ENCODE measurements at places on chromosomes 6 and 20.

- no peak for DNase-seq
Measured at GRCh38 chr6:136506124-136506799, 44.0 kb downstream of the MAP7 start.

- no peak for DNase-seq
Measured at GRCh38 chr20:62501801-62502495, 26.2 kb upstream of the GATA5 start.

- DNase-seq, result no peak
Measured at GRCh38 chr6:1262704-1263038, 49.2 kb upstream of the FOXQ1 start.

- DNase-seq, result no peak
Measured at GRCh38 chr20:55456316-55456940, 548.9 kb downstream of the CBLN4 start.

DNA sequence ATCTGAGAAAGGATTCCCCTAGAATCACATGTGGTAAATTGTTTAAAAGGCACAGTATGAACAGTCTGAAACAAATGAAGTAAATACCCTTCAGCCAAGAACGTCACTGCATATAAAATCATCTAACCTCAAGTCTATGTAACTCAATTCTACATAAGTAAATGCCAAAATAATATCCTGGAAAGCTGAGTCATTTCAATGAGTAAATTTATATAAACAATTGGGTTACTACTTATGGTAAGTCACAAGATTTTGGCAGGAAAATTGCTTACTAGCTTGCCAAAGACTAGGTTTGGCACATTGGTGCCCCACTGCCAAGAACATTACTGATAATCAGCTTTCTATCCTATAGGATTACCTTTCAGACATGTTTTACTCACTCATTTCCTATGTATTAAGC is 8.4 kb downstream of the GMDS start:
- no peak for DNase-seq

GRCh38 chr20:38001981-38002380 is 31.3 kb downstream of the TTI1 start:
- DNase-seq, result no peak

DNA sequence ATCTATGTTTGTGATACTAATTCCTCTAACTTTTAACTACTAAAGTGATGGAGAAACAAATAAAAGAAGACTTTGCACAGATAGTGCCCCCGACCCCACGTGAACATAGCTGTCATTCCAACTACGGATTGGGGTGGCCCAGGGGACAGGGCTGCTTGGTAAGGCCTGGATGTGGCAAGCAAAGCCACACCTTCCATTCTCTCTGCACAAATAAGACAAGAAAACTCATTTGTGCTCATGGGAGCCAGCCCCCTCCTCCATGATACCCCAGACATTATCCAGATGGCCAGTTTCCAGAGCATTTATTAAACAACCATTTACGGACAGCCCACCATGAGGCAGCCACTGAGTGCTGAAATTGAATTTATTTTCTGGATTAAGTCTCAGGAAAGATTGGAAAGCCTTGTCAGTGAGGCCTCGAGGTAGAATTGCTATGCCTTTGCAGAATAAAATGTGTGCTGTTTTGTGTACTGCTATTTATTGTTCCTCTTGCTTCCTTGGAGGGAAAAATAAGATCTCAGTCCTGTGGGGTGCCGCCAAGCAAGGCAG is 151.2 kb downstream of the UNC5CL start:
- DNase-seq, result no peak

- DNase-seq, result no peak
Measured at GRCh38 chr6:114040871-114041270, 69.9 kb upstream of the HDAC2 start.

DNA sequence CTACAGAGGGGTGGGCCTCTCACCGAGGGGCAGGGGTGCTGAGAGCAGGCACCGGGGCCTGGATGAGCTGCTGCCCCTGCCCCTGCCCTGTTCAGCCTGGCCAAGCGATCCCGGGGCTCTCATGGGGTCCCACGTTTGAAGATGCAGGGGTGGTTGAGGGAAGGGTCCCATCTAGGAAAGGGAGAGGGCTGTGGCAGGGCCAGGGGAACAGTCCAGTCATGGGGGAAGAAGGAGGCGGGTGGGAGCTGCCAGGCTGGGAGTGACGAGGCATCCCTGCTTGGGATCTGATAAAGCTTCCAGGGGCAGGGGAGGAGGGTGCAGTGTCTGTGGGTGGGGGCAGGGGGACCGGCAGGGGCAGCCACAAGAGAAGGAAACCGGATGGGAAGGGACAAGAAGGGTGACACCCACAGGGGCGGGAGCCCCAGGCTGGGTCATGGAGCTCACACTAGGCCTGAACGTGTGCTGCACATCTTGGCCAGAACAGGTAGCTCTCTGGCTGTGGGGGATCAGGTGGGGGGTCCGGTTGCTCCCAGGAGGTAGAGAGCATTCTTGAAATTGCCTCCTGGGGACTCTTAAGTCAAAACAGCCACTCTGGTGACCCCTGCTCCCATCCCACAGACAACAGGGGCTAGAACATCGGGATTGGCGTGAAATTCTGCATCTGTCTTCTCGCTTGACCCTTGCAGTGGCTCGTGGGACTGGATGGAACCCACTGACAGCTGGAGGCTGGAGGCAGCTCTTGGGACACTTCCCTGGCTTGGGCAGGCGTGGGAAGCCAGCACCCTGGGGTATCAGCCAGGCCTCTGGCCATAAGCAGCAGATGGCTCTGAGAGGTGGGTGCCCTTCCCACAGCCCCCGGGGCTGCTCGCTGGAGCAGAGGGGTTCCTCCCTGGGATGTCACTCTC is 58.0 kb upstream of the GATA5 start:
- DNase-seq, result no peak

DNA sequence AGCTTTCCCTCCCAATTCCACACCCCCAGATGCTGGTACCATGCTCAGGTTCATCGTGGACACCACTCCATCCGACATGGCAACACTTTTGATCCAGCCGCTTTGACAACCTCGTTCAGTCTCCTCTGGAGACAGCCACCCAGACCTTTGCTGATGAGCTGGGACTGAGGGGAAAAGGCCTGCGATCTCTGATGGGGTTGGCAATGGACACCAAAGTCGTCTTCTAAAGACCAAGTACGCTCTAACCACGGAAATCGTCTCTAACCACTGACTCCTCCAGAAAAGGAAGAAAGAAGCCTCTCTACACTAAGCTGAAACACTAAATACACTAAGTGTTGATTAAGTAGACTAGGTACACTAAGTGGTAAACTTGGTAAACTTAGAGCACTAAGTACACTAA is 26.1 kb upstream of the HLA-E start:
- no peak for DNase-seq

DNA sequence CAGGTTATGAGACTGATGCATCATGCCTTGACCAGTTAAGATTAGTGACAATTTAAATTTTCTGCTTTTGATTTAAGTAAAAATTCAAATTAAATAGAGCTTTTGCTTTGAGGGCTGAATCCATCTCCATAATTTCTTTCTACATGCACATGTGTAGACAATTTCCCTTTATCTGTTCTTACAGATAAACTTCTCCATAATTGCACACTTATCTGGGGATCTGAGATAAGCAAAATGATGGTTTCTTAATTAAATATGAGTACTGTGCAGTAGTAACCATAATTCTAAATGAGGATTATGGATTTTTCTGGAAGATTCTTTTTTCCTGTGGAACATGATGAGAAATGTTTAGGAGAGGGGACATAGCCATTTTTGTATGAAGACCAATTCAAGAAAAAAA is 44.7 kb downstream of the ZFAND3 start:
- no peak for DNase-seq

DNA sequence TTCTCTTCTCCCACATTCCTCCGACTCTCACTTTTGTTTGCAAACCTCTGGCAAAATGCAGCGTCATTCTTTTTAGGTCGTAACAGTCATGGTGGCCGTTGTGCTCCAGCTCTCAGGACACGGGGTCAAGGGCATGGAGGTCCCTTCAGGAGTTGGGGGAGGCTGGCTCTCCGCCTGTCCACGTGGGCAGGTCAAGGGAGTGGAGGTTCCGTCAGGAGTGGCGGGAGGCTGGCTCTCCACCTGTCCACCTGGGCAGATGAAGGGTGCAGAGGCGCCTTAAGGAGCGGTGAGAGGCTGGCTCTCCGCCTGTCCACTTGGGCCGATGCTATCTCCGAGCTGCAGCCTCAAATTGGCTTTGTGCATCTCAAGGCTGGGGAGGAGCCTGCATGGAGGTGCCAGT is 98.0 kb downstream of the ERMARD start:
- no peak for DNase-seq

- DNase-seq, result no peak
Measured at GRCh38 chr20:39004508-39004907, 42.4 kb downstream of the DHX35 start.

DNA sequence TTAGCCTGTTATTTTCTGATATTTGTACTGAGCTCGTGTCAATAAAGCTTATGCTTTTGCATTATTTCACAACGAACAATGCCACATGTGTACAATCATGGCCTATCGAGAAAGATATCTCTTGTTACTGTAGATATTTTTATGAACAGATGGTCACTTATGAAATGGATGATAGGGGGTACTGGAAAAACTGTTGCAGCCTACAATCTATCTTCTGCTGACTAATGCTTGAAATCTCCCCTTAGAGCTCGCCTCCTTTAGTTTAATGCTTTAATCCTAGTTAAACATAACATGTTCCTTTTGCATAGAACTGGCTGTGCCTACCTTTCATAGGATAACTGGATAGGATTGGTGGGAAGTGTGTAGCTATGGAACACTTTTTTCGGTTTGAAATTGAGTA is 296.2 kb downstream of the FARS2 start:
- DNase-seq, result no peak

GRCh38 chr6:70234561-70235236 is 68.2 kb downstream of the COL9A1 start:
- DNase-seq, result no peak

DNA sequence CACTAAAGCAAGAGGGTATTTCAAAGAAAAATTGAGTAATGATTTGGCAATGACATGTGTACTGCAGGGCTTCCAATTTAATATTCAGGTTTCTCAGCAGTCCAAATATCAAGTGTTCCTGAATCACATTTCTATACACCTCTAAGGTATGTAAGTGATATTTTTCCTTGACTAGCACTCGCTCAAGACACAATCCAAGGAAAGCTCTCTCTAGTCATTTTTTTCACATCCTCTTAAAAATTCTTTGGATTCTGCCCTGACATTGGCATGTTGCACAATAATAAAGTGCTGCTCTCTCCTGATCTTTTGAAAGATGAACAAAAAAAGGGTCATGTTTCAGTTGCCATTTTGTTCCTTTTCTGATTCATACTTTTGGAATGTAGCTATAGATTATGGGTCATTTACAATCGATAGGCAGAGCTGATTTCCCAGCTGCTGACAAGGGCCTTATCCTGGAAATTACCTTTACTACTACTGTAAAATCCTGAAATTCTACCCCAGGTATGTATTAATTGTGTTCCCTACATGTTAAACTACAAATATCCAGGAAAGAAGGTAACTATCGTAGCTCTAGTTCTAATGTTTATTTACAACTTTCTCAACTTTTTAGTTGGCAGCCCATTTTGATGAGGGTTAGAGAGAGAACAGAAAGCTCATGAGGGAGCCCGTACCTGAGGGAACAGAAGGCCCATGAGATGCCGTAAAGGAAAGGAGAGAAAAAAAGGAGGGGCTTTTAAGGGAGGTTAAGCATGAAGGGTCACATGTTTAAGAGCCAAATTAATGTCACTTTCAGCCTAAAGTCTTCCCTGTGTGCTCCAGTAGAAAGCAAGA is 22.2 kb upstream of the ADGRG6 start:
- no peak for DNase-seq

DNA sequence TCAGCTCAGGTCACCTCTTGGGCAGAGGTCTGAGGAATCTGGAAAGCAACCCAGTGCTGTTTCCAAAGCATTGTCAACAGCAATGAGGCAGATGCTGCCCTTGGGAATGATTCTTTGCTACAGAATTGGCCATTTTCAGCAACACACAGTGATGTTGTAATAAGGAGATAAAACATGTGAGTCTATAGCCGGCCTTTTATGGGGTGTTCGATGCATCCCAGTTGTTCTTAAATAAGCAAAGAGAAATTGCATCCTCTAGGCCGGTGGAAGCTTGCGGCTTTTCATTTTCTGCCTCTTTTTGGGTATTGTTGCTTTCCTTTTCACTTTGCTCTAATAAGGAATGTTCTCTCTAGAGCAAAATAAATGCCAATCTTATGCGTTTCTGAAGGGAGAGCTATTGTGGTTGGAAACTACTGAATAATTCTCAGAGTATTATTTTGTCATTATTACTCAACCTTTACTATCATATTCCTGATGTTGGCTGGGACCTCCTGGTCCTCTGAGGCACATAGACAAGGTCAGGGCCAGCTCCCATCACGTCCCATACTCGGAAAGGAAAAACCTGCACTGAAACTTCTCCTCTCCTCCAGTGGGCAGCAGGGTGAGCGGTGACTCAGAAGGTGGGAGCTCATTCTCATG is 214.2 kb downstream of the CDH26 start:
- DNase-seq, result no peak

DNA sequence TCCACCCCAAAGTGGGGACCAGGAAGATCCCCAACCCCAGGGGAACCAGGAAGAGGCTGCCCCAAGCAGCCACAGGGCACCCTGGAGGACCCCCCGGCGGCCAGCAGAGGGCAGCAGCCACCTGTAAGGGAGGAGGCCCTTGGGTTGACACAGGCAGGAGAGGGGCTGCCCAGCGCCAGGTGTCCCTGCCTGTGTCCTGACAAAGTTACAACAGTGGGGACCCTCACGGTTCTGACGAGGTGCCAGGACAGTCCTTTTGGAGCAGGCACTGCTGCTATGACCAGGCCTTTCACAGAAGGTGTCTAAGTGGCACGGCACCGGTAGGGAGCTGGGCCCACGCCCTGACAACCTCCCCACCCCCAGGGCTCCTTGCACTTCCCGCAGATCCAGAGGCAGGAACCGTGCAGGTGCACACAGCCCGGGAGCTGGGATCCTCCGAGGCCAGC is 176.7 kb downstream of the BMP7 start:
- DNase-seq, result peak; percentile 69

Measured in right kidney (tissue), 9 donors.